ENCODE measurements at places on chromosomes 16 and 17.

- DNase-seq = no peak
Measured at GRCh38 chr16:19929062-19929511, 44.4 kb upstream of the GPRC5B start.

GRCh38 chr16:1221628-1222552, 3.2 kb downstream of the TPSG1 start:
- DNase-seq = no peak

GRCh38 chr17:811051-811784, 29.1 kb downstream of the MRM3 start:
- DNase-seq = no peak

GRCh38 chr16:47523342-47524006, 62.3 kb downstream of the PHKB start:
- DNase-seq = no peak

GRCh38 chr16:89938175-89938885, 10.2 kb upstream of the DEF8 start:
- no peak for DNase-seq

GRCh38 chr17:60699090-60699489, 21.4 kb downstream of the BCAS3 start:
- no peak for DNase-seq

All from posterior vena cava (tissue), 2 donors.